ENCODE measurements at places on chromosomes 5 and 9.

DNA sequence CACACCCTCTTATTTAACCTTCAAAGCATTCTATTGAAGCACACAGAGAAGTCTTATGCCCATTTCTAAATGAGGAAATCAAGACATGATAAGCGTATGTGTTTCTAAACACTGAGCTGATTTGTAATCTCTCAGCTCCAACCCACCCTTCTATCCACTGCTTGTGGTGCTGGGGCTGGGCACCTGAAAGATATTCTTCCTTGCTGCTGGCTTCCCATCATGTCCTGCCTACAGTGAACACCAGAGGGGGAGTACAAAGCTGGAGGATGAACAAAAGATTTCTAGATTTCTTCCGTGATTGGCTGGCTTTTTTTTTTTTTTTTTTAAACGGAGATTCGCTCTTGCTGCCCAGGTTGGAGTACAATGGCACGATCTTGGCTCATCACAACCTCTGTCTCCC, 14.4 kb downstream of the ACTL7A start:
- no peak for DNase-seq

DNA sequence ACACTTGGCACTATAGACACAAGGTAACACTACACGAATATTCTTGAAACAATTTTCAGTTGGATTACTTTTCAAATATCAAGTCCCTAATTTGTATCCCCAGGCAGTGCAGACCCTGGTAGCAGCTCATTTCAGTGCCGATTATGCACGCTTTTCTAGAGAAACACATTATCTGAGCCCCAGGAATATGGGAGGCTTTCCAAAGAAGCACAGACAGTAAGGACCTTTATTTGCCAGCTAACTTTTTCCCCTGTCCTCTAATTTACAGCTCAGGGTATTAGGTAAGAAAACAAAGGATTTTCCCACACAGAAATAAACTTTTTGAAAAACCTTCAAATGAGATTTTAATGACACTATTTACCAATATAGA, 852.3 kb upstream of the DMAC1 start:
- no peak for DNase-seq

GRCh38 chr5:8057769-8058168, 188.8 kb downstream of the MTRR start:
- DNase-seq: no peak

GRCh38 chr5:107068782-107069181, 602.0 kb downstream of the EFNA5 start:
- no peak for DNase-seq

- DNase-seq: no peak
Observed at GRCh38 chr5:179609834-179610108, 13.7 kb downstream of the HNRNPH1 start.

DNA sequence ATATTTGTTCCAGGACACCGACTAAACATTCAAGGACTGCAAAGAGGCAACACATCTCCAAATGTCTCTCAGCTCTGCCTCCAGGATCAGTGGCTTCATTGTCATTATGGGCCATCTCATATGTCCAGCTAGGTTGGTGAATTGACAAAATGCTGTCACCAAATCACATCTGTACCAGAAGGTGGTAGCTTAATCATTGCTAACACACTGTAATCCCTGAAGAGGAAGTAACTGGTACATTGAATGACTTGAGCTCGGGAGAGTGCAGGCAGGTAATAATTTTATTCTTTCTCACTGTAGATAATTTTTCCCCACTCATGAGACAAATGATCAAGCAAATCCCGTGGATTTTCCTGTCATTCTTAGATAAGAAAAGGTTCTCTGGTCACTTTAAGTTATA, 169.8 kb downstream of the SEMA6A start:
- DNase-seq: no peak

DNA sequence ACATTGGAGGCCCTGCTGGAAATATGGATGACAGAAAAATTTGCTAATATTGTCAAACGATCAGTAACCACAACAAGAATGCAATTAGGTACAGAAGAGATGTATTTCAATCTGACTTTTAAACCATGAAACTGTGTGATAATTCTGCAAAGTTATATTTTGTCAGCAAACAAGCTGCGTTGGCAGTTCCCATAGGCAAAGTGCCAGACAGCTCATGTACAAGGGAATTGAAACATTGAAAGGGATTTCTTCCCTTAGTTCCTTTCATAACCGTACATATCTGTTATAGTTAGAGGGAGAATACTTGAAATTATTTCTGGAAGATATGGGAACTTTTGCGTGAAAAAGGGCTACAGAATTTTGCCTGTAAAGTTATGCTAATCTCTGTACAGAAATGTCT, 419.4 kb upstream of the PTGER4 start:
- no peak for DNase-seq

DNA sequence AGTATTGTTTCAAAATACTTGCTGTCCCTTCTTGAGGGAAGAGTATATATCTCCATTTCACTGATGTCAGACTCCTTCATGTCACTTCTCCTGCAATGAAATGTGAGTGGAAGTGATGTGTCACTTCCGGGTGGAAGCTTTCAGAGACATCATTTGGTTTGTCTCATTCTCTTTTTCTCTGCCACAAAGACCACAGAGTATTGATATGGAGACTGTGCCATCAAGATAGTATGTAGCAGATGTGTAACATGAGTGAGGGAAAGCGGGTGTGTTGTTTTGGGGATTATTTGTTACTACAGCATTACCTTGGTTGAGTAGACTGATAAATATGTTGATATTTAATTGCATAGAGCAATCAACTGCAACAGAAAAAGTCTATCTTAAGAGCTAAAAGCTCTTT, 169.8 kb downstream of the FBXL7 start:
- DNase-seq: no peak

- DNase-seq: no peak
Observed at GRCh38 chr9:113559834-113560800, 96.6 kb downstream of the RGS3 start.

DNA sequence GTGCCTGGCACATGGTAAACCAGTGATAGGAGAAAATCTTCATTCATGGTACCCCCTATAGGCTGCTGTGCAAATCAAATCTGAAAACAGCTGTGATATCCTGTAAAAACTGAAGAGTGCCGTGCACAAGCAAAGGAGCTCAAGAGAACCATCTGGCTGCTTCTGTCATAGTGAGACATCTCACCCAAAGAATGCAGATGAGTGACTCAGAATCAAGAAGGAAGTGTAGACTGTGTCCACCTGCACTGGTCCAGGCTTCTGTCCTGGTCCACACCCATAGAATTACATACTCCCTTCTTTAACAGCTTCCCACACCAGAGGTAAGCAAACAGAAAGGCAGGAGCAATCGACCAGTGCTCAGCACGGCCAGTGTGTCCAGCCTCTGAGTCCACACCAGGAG, 195.9 kb downstream of the ASTN2 start:
- DNase-seq: no peak

GRCh38 chr5:127275641-127276193, 14.9 kb upstream of the MEGF10 start:
- DNase-seq: no peak

DNA sequence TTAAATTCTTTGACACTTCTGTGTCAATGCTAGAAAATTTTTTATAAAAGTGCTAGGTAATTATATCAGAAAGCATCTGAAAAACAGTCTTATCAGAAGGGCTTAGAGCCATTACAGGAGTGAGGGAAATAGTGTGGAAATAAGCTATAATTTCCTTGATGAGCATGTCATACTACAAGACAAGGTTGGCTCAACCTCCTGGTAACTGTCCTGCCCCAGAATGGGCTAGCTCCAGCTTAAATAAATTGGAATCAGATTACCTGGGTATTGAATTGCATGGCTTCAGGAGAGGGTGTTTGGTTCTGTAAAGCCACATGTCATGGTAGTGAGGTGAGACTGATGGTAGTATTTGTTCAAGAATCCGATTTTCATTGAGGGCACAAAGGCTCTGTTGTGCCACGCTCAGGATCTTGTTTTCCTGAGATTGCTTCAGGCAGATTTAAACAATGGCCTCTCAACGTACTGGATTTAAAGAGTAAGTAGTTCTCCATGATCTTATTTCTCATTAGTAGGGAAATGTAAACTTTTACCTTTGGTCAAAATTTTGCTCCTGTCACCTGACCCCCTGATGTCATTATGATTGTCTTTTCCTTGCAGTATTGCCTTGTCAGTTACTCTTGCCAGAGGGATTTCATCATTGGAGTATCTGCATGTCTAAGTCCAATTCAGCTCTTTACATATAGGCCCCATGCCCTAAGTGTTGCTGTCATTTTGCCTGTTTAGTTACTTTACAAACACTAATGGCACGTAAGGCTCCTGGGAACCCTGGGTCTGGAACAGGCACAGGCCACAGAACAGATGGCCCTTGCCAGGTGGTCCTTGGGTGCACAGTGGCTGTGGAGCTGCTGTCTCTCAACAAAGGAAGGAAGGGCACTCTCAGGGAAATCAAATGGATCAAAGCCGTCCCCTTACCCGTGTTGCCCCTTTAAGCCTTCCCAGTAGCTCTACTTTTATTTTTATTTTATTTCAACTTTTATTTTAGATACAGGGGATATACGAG, 21.3 kb downstream of the TRIO start:
- DNase-seq: no peak

GRCh38 chr5:18772475-18772874, 1138.2 kb downstream of the TAF11L14 start:
- DNase-seq: no peak

DNA sequence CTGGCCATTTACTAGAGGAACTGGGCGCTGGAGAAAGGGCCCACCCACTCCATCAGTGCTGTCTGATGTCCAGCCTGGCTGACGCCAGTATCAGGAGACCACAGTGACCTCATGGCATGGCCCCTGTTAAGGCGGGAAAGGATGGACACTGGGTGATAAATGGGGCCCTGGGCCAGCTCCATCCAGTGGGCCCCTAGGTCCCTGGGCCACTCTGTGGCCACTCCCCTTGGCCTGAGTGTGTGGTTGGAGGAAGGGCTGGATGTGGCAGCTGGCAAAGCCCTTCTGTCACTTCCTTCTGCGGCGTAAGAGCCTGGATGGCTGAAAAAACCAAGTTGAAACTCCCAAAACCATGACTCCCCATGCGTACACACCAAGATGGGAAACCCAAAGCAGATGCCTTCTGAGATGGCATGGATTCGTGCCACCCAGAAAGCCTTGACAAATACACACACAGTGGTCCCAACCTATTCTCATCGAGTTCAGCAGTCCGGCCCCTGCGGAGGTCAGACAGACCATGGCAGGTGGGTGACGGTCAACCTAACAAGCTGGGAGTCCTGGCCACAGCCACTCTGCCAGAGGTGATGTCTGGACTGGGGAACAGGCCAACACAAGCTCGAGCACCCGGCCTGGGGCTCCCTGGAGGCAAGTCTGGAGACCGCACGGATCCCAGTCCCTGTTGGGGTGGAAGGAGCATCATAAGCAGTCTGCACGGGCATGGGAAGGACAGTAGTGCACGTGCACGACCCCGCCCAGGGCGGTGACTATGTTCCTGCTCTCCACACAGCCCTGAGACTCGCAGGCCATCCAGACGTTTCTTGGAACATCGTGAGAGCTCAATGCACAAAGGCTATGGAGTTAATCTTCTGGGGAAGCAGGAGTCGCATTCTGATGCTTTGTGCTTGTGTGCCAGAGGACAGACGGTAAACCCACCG, 45.2 kb upstream of the NOTCH1 start:
- DNase-seq: no peak

GRCh38 chr9:94173632-94174031, 85.5 kb upstream of the ZNF169 start:
- no peak for DNase-seq

- DNase-seq: no peak
Observed at GRCh38 chr5:17992291-17992690, 358.0 kb downstream of the TAF11L14 start.

GRCh38 chr5:106474066-106474465, 1196.7 kb downstream of the EFNA5 start:
- no peak for DNase-seq

DNA sequence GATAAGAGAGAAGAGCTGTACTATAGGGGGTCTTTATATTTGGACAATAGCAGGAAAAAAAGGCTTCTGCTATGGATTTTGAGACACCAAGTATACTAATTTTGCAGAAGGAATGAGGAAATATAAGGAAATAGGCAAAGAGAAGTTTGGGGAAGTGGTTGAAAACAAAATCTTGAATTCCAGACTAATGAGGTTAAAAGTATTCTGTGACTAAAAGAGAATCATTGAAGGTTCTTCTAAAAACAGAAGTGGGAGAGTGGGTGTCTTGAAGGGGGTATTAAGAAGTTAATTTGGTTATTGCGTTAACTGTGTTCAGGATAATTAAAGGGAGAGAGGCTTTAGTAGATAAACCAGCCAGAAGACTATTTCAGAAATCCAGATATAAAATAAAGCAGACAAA, 148.7 kb downstream of the RFK start:
- DNase-seq: no peak

- DNase-seq: no peak
Observed at GRCh38 chr5:36569491-36569890, 36.9 kb upstream of the SLC1A3 start.

- DNase-seq: peak; percentile 75
Observed at GRCh38 chr5:126780165-126780827, 3.4 kb downstream of the LMNB1 start.

DNA sequence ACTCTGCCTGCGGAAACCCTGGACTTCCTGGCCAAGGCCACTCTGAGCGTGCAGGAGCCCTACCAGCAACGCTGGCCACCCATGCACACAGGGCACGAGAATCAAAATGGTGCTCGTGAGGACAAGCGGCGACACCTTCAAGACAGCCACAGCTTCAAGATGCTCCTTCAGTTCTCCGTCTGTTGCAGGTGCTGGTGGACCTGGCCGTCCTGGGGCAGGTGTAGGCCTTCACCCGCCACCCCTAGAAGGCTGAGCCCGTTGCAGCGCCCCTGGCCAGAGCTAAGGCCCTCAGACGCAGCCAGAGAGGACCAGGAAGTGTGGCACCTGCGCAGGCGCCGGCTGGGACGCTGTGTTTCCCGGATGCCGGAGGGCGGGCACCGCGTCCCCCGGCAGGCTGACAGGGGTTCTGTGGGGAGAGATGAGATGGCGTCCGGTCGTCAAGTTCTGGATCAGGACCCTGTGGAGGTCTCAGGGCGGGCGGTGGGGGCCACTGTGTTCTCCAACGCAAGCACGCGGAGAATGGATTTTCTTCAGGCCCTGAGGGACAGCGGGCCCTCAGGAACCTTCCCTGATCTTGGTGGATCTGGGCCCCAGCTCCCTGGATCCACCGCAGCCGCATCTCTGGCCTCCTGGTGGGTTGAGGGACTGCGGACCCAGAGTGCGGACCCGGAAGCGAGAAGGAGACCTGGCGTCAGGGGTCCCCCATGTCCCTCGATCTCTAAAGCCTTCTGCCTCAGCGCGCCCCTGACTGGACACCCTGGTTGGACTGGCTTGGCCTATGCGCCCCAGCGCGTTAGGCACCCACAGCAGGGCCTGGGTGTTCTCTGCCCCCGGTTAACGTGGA, 1770.8 kb upstream of the CDH9 start:
- no peak for DNase-seq

All from CD4-positive, alpha-beta T cell treated with Interleukin-12 subunit alpha and Interleukin-12 subunit beta, for 1 hour (primary cell).